Stimulated activated CD4-positive, alpha-beta T cell treated with anti-CD3 and anti-CD28 coated beads, Interleukin-12 subunit alpha, Interleukin-12 subunit beta, amount 100 ng/mL, for 48 hours (primary cell): ENCODE measurements at places on chromosomes 3 and 15.

GRCh38 chr15:40513609-40514008 lies 42.8 kb downstream of the CHST14 start:
- DNase-seq = no peak

GRCh38 chr3:184168363-184169120 lies 6.1 kb upstream of the AP2M1 start:
- no peak for DNase-seq

DNA sequence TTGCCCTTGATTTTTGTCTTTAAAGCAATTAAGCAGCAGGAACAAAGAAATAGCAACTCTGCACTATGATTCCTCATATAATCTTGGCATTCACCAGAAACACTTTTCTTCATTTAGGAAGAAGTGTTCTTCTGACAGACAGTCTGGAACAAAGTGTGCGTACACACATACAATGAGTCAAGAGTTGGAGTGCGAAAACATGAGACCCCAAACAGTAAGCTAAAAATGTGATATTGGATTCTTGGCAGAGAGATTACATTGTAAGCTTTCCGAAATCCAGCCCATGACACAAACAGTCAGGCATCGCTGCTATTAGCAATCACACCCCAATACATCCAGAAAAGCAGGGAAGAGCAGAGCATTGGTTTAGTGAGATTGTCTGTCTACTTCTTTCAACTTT lies 306.7 kb upstream of the TBC1D5 start:
- DNase-seq = no peak

- DNase-seq = no peak
Measured at GRCh38 chr3:127779747-127780146, 42.6 kb downstream of the MGLL start.

DNA sequence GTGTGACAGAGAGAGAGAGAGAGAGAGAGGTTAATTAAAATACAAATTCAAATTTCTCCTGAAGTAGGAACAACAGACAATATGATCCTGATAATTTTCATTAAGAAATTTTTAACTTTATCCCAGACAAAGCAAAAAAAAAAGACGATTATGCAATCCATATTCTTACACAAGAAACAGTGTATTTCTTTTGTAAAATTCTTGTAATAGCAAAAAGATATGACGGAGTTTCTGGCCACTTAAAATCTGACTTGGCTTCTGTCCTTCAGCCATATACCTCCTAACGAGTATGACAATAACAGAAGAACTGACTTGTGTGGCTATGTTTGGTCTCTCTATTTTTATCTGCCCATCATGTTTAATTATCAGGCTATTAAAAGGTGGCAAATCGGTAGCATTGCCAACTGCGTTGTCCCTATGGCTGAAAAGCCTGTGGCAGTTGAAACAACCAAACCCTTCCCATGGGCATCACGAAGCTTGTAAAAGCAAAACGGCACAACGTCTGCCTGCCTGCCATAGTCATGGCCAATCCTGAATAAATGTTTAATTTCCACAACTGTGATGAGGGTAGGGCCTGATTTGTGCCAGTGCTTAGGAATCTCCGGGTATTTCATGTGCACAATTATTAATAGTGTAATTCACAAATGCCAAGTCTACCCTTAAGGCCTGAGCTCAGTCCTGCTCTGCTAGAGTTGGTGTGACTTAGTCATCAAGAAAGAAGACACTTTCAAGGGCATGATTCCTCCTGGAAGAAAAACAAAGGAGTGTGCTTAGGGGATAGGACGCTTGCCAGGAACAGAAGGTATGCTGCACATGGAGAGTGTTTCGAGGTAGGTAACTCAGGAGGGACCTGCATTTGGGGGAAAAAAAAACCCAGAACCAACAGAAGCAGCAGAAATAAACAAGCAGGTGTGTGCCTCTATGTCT lies 1090.2 kb downstream of the FHIT start:
- DNase-seq = no peak
